ENCODE measurements at places on chromosomes 13 and 19.

DNA sequence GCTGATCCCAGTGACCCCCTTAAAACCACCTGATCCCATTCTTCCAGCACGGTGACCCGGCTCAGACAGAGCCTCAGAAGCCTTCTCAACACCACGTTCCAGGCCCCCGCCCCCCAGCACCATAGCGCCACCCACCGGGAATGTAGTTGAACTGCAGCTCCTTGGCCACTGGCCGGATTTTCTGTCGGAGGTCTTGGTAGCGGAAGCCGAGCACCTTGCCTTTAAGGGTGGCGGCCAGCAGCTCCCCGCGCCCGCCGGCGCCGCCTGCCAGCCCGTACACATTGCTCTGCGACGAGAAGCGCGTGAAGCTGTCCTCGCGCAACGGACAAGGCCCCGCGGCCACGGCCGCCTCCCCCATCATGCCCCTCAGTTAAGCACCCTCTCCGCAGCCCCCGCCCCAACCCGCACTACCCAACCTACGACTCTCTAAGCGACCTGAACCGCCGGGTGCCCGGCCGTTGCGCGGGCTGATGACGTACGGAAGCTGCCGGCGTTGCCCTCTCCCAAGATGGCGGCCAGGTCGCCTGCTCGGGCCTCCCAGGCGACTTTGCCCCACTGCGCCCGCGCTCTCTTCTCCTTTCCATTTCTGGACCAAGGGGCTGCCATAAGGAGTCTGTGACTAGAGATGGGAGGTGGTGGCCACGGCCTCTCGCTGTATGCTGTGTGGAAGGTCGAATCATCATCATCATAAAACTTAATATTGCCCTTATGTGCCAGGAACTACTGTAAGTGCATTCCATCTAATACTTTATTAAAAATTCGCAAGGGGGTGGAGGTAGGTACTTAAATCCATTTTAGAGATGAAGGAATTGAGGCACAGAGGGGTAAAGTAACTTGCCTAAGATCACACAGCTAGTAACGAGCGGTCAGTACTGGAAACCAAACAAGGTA is at the start of gene KPTN:
TSS of gene KPTN (minus strand) at position 420 of the 891 bp plus-strand sequence. CDS start at position 361, 59 bp downstream.
- DNase-seq = peak; percentile 89

DNA sequence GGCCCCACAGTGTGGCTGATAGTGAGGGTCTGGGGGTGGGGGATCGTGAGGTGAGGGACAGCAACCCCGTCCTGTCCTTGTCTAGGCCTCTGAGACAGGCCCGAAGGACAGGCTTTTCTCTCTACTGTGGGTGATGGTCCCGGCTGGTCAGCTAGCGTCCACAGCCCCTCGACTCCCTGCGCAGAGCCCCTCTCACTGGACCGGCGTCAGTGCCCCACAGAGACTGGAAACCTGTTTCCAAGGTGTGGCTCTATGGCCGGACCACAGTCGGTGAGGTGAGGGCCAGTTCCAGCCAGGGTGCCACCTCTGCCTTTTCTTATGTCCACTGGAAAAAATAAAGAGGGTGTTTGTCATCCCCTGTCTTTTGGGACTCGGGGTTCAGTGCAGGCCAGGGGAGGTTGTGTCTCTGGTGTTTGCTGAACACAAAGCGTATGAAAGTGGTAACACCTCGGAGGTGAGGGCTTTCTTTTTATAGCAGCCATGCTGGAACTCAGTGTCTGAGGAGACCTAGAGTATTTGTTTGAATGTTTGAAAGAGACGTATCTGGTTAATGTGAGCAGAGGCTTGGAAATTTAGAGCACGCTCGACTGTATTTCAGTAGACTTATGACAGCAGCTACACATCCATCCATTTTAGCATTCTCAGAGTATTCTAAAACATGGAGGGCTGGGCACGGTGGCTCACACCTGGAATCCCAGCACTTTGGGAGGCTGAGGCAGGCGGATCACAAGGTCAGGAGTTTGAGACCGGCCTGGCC is 22.8 kb downstream of the ATP11A start:
- no peak for DNase-seq

DNA sequence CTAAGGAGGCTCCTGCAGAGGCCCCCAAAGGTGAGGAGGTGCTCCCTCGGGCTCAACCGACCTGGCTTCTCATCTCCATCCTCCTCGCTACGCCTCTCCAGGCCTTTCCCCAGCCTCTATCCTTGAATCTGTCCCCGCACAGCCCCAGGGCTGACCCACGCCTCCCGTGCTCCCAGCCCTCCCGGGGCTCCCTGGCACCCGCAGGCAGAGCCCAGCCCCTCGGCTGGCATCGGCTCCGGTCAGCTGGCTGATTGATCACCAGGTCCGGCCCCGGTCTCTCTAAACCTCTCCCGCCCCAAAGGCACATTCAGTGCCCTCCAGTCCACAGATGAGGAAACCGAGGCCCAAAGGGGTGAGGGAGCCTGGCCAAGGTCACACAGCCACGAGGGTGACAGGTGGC is 2.5 kb downstream of the MYBPC2 start:
- no peak for DNase-seq

GRCh38 chr13:110301606-110302553 is 5.1 kb downstream of the COL4A1 start:
- no peak for DNase-seq

- no peak for DNase-seq
Measured at GRCh38 chr19:54138489-54139256, 1.1 kb downstream of the CNOT3 start.

DNA sequence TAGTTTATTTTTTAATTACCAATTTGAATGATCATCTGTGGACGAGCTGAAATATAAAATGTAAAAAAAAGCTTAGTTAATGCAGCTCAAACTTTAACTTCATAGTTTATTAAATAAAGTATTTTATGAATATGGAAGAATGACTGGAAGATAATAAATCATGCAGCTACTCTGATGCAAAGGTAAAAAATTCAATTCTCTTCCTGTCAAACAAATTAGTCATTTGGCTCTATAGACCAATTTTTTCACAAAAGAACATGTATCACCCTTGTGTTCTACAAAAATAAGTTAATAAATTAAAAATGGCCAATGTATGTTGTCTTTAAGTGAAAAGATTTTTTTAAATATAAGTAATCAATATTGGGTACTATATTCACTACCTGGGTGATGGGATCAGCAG is 26.2 kb downstream of the EXOSC8 start:
- no peak for DNase-seq
